ENCODE measurements at places on chromosomes 4 and X.

DNA sequence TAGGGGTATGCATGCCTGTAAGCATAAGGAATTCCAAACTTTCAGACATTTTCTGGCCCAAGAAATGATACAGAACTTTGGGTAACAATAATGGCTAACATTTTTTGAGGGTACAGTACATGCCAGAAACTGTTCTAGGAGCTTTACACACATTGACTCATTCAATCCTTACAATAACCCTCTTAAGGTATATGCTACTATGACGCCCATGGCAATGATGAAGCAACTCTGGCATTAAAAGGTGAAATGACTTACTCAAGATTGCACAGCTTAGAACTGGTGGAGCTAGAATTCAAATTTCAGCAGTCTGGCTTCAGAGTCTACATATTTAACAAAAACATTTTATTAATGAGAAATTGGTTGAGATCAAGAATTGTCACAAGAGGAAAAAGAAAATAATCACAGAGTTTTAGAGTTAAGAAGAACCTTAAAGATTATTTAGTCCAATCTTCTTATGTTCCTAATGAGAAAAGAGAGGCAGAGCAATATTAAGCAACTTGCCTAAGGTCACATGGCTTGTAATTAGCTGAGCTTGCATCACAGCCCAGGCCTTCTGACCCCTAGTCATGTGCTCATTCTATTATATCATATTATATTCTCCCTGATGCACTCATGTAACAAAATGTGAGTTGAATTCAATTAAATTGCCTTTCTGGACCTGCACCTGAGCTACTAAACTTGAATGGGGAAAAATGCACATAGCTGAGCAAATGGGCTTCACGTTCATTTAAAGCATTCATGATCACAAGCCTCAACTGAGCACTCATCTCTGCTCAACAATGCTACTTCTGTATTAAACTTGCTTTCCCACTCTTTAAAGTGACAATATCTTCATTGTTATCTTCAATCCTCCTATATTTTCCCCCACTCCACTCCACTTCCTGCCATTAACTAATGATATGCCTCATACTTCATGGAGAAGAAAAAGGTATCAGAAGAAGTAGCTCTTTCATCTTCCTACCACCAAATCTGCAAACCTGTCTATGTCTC lies 73.2 kb downstream of the ENOX2 start:
- no peak for DNase-seq

GRCh38 chr4:38804654-38805295 lies at the start of gene TLR1:
TSS of gene TLR1 (minus strand) at chr4:38804791. CDS start at chr4:38798831, 5,960 bp downstream.
- DNase-seq = no peak

- DNase-seq = no peak
Measured at GRCh38 chrX:128739539-128739938, 687.3 kb upstream of the ACTRT1 start.

DNA sequence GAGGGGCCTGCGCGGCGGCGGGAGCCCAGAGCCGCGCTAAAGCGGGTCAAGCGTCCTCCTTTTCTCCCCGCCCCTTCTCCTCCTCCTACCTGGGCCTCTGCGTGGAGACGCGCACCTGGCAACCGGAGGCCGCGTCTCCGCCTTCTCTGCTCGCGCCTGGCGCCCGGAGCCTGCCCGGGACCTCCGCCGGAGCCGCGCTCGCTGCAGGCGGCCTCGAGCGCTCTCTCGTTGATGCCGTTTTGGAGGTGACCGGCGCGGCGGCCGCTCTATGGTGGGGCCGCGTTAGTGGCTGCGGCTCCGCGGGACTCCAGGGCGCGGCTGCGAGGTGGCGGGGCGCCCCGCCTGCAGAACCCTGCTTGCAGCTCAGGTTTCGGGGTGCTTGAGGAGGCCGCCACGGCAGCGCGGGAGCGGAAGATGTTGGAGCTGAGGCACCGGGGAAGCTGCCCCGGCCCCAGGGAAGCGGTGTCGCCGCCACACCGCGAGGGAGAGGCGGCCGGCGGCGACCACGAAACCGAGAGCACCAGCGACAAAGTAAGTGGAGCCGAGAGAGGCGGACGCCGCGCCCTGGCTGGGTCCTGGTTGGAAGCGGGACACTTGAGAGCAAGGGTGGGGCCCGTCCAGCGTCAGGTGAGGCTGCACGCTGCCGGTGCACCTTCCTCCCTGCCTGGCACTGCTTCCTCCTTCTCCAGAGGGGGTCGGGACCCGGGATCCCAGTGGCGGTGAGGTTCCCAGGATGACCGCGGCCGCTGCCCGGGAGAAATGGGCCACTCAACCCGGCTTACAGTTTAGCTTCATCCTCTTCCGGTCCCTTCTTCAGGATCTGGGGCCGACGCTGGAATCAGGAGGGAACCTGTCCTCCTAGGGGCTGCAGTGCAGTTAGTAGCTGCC lies at the start of gene CDS1:
TSS of gene CDS1 (plus strand) at position 140 of the 888 bp plus-strand sequence. CDS start at position 415, 275 bp downstream.
- DNase-seq = peak; percentile 26

DNA sequence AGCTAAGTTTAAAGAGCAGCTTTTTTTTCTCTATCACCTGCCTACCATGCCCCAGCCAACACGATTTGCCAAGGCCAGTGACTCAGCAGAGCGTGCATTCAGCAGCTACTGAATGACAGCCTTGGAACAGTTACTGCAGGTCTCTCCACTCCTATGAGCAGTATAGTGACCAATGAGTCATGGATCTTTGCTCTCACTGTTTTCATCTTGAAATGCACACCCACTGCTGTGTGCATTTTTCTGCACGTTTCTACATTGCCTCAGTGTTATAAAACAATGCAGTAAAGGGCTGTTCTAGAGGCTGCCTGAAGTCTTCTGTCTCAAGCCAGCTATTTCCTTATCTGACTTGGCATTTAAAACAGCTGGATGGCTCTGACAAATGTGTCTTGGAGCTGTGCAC lies 66.0 kb upstream of the C4orf54 start:
- no peak for DNase-seq

DNA sequence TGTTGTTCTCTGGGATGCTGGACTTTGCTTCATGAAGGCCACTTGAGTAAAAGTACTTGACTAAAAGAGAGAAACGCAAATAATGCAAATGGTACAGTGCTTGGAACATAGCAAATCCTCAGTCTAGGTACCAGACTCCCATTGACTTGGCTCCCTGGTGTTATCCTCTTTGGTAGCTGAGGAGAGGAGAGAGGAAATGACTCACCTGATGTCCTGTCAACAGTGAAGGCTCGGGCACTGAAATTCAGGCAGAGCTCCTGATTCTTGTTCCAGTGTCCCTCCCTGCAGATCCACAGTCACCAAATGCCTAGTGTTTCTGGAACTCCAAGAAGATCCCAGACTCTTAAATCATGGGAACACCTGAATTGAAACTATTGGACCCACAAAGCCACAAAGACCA lies 22.5 kb upstream of the TCEAL4 start:
- no peak for DNase-seq

GRCh38 chr4:2813446-2814405 lies 20.8 kb downstream of the SH3BP2 start:
- DNase-seq = no peak

DNA sequence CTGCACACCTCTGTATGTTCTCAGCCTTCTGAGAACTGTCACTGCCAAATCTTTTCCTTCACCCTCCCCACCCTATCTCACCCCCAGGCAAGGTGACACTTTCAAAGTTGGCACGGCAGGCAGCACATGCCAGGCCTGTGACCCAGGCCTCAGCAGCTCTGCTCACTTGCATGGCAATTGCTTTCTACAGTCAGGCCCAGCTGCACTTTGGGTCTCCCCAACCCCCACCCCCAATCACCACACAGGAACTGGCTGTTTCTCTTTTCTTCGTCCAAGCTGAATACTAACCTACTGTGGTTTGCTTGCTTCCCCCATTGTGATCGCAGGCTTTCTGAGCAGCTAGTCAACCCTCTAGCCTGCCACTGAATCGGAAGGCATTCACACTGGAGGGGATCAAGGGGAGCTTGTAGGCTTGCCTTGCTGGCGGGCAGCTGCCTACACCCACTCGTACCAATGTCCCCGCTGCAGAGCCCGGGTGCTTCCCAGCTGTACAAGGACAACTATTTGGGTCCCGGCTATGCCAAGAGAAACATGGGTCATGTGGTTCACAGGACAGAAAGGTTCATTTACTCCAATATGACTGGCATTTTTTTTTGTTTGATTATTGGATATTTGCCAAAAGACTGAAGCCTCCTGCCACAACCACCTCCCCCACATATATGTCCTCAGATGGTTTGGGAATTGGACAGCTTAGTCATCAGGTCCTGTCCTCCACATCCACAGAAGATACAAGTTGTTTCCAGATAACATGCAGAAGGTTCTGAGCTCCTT lies 28.1 kb downstream of the SLC25A43 start:
- peak; percentile 42 for DNase-seq

DNA sequence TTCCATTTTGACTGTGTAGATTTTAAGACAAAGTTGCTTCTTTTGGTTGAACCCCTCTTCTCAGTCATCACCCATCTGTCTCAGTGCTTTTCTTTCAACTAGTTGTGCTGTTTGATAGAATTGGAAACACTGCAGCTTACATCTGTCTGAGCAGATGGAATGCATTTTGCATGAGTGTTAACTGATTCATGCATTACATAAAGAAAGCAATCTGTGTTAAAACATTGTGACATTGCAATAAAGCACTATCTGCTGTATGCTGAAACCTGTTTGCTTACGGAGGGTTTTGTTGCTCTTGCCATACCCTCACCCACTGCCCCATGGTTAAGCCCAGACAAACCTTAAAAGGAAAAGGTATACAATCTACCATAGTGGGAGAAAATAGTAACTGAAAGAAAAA lies 47.4 kb downstream of the NRK start:
- DNase-seq = no peak

Data from GM13977 (cell line).